Cardiac septum (tissue), 1 donor: ENCODE measurements at places on chromosomes 12 and 14. TPM values are rescaled to one million over a fixed set of nuclear protein-coding genes. Genes with fewer than 3 reads are reported as not detected.
A peak's percentile ranks its signal among the peaks of the same experiment; 100 is the strongest.

ATXN2 gene
- total RNA-seq, result 56.1 TPM

DNA sequence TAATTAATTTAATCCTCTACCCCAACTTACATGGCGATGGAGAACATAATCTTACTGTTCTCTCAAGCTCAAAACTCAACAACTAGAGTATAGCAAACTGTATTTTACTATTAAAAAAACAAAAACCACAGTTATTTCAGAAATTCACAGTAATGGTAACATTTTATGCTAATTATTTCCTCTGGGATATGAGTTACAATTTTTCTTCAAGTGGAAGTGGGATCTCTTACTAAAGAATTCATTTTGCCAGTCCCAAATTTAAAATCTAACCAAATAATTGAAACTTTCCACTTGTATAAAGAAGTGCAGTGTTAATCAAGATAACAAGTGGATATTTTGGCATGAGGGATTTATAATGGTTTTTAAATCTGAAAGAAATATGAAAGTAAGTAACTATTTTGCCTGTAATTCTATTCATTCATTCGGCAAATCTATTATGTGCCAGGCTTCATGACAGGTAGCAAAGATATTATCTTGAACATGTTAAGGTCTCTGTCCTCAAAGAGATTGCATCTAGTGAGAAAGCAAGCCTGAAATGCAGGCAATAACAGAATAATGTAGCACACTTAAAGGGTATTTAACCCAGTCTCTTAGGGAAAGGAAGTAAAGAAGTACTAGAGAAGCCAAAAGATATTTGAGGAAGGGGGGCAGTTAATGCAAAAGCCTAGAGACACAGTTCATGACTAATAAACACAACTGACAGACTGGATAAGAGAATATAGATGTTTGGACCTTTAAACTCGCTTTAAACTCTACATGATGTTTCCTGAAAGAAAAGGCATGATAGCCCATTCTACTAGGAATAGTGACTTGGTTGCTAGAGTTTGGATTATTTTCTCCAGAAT, 44.0 kb downstream of the TAOK3 start:
- DNase-seq, result no peak

SCN8A gene
- 0.19 TPM for total RNA-seq

- DNase-seq, result no peak
These were observed 144.5 kb upstream of the SLC38A2 start for GRCh38 chr12:46516933-46517578.

- no peak for DNase-seq
These were observed 60.5 kb downstream of the PTPRQ start for GRCh38 chr12:80504389-80505163.

P2RX2 gene
- not detected for total RNA-seq

LIN7A gene
- 17.3 TPM for total RNA-seq

GRCh38 chr12:33111850-33112249, 215.3 kb upstream of the PKP2 start:
- no peak for DNase-seq

DNA sequence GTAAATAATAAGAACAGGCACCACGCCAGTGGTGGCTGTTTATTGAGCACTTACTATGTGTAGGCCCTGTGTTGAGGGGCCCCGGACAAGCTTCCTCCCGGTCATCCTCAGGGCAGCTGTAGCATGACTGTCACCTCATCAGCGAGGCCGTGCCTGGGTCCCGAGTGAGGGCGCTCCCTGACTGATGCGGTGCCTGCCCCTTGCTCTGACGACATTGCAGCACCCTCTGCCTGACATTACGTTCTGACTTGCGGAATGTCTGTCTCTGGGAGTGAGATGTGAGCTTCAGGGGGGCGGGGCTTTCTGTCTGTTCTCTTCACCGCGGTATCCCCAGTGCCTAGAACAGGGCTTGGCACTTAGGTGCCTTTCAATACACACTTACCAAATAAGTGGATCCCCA, 167.6 kb downstream of the RBM19 start:
- no peak for DNase-seq

SIX1 gene
- total RNA-seq, result 0.89 TPM

SOX5 gene
- total RNA-seq, result 2.2 TPM

DNA sequence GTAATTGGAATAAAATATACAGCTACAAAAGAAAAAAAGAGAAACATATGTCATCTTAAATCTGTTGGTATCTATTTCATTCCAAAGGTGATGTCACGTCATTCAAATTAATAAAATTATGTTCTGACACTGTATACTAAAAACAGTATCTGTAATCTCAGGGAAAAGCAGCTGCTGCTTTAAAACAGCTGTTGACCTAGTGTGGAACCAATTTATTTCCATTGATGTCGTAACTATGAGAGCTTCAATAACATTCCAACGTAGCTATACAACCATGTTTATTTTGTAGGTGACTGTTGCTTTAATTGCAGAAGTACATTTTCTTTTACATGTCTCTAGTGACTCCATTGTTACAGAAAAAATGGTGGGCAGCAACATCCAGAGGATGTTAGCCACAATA, 571.7 kb downstream of the RPS29 start:
- DNase-seq, result no peak

- no peak for DNase-seq
These were observed 79.6 kb downstream of the VRK1 start for GRCh38 chr14:96876747-96877146.

RNF212B gene
- not detected for total RNA-seq

CCDC175 gene
- total RNA-seq, result not detected

GRCh38 chr14:23555882-23556699, at the start of gene THTPA:
THTPA (plus strand) TSS chr14:23556271; CDS start chr14:23556758, 487 bp downstream.
- DNase-seq, result peak; percentile 97

DNA sequence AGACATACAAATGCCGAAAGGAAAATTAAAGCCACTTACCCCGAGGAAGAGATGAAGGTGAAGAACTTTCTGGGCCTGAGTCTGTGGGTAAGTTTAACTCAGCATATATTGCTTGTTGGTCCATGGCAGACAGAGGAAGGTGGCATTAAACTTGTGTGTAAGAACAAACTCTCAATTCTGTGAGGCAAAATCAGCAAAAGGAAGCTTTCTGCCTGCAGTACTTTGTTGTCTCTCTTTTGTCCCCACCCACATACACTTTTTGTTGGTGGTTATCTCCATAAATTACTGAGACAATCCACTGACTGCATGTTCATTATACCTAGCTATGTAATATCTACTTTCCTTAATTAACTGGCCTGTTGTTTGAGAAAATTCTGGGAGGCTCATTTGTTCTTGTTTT, at the start of gene KLRB1:
Gene KLRB1 (minus strand): TSS at position 201 of the 400 bp plus-strand sequence. CDS start 77 bp downstream, at position 124.
- DNase-seq, result no peak

BEST3 gene
- 0.73 TPM for total RNA-seq

GRCh38 chr12:75592086-75592485, 80.7 kb upstream of the KRR1 start:
- DNase-seq, result no peak

DNA sequence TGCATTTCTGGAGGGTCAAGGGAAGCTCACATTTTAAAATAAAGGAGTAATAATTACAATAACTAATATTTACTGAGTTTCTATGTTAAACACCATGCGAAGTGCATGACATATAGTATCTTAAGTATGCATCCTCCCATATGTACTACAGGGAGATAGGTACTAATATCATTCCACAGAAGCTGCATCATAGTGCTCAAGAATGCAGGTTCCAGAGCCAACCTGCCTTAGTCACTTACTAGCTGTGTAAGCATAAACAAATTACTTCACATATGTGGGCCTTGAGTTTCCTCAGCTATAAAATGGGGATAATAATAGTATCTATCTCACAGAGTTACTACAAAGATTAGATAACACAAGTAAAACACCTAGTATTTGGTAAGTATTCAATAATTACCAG, 18.3 kb downstream of the ARMH4 start:
- no peak for DNase-seq

DNA sequence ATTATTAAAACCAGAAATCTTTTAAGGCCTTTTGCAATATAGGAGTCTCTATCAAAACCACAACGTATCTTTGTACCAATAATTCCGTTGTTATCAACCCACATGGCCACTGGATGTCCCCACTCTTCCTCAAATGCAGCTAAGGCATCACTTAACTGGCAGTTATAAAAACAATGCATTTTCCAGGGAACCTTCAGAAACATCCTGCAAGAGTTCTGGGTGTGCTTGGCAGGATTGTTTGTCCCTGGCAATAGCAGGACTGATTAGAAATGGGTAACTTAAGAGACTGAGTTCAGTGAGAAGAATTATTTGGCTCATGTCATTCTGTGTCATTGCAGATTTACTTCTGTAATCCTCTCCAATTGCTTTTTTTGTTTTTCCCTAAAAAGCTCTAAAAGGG, 112.0 kb downstream of the SLC15A5 start:
- no peak for DNase-seq

DNA sequence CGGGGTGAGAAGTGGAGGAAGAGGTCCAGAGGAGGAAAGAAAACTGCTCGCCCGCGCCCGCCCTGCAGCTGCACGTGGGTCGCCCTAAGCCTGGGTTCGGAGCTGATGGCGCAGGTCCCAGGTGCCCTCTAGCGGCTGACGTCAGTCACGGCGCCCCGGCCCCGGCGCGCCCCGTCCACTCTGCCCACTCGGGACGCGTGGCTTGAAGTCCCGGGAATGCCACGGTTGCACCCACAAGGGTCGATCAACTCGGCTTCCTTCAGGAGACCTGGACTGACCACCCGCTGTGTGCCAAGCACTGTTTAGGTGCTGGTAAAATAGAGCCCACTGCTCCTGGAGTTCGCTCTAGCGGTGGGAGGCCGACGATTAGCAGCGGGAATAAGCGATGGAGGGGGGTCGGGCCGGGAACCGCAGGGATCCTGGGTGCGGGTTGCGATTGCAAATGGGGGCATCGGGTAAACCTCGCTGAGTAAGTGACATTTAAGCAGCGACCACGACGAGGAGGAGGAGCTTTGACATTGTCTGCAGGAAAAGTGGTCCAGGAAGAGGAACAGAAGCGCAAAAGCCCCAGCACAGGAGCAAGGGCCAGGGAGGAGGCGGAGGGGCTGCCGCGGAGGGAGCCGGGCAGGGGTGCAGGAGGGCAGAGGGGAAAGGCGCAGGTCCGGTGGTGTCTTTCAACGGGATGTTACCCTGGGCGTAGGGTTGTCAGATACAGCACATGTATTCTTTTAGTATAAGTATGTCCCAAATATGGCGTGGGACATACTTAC, 5.1 kb upstream of the ZNF839 start:
- peak; percentile 94 for DNase-seq

GRCh38 chr12:104643093-104643818, 186.5 kb downstream of the CHST11 start:
- DNase-seq, result no peak

IFNG gene
- not detected for total RNA-seq

DNA sequence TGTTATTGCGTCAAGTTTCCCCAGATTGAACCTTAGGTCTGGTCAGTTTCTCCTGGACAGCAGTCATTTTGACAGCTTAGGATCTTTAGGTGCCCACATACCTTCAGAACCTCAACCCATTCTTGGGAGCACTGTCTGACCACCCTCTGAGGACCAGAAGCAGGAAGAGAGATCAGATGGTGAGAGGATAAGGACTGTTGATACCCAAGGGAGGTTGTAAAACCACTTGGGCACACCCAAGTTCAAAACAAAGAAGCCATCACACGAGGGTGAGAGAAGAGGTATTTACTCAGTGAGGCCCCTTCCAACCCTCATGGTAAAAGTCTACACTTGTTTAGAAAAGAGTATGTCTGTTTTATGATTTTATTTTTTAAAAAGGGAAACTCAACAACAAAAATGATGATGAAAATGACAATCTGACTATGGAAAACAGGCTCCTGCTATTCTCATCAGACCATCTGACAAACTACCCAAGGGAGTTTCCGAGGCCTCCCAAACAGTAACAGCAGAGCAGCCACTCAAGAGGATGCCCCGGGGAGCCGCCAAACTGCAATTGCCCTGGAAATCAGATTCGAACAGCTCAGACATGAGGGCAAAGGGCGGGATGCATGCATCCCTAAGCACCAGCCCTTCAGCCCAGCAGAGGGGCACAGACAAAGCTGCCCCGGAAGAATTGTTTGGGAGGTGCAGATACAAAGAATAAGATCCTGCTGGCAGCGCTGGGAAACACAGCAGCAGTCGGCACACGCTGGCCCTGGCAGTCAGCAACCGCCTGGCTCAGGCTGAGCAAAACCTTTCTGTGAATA, 162.6 kb upstream of the PLEKHG7 start:
- DNase-seq, result no peak

GRCh38 chr12:6539314-6539682, 5.0 kb downstream of the GAPDH start:
- no peak for DNase-seq

- DNase-seq, result no peak
These were observed 149.0 kb upstream of the PRMT8 start for GRCh38 chr12:3342051-3342450.

DNA sequence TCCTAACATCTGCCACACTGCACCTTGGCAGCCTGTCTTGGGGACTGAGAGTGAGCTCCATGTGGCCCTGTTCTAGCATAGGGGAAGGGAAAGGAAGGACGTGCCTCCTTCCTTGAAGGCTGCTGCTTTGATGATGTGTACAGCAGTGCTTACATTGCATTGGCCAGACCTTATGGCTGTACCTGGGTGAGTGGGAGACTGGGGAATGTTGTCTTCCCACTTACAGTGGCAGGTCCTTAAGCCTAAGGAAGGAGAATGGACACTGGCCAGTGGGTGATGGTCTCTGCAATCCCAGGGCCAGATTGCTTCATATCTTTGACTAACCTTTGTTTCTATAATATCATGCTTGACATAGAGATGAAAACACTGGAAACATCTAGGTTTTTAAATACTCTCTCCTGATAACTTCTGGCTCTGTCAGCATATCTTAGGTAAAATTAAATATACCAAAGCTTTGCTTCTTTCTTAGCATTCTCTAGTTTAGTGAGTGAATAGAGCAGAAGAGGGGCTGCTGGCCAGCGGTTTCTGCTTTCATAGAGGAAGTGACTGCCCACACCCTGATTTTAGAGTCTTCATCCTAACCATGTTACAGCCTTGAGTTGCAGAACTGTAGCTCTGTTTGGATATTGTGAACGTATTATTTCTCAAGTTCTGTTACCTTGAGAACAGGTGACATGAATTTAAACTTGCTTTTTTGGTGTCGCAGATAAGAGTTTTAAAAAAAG, 27.2 kb downstream of the KLC1 start:
- no peak for DNase-seq

GRCh38 chr12:120367924-120368788, 808 bp downstream of the MSI1 start:
- no peak for DNase-seq

GRCh38 chr14:23933742-23934128, 19.8 kb upstream of the DHRS4 start:
- no peak for DNase-seq

DNA sequence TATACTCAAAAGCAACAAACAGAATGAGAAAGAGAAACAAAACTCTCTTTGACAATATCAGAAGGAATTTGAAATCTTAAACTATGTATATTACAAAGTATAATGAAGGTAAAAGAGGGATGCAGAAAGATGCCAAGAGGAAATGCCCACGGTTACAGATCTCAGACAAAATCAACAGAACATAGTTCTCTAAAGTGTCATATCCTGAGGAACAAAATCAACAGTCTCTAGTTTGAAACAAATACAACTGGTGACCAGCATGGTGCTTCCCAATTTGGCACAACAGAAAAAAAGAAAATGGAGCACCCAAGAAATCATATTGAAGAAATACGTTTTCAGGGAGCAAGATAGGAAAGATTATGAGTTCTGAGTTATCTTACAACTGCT, 116.5 kb downstream of the METTL25 start:
- no peak for DNase-seq

- no peak for DNase-seq
These were observed 768.8 kb upstream of the NOVA1 start for GRCh38 chr14:27366596-27366995.

- no peak for DNase-seq
These were observed 18.0 kb downstream of the NIN start for GRCh38 chr14:50812856-50813543.
